ENCODE measurements at places on chromosomes 3 and 15.

DNA sequence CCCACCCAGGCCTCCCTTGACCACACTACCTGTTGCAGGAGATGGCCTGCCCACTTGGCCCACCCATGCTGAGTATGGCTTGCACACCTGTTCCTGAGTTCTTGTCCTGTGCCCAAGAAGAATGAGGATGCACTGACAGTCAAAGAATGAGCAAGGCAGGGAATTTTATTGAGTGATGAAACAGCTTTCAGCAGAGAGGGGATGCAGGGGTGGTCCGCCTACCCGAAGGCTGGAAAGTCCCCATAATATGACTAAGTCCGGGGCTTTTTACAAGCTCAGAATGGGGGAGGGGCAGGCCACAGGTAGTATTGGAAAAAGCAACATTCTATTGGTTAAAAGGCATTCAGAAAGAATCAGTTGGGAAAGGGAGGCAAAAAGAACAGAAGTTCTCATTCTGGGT, 29.9 kb upstream of the RNU6-1 start:
- DNase-seq, result no peak

DNA sequence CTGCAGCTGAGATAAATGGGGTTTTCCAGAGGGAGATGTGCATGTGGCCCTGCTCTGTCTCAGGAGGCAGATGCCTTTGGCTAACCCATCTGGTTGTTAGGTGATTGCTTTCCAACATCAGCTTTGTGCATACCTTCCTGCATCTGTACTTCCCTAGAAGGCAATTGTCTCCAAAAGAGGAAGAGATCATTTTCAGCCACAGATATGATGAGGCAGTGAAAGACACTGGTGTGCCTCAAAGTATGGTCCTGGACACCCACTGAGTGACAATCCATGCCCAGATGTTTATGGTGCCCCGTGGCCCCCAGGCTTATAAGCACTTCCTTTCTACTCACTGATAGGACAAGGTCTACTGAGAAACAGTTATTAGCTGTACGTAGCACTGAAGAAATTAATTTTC, 117.5 kb upstream of the NR2F2 start:
- DNase-seq, result no peak

- DNase-seq, result no peak
Observed at GRCh38 chr3:10757821-10758130, 58.3 kb upstream of the SLC6A11 start.

DNA sequence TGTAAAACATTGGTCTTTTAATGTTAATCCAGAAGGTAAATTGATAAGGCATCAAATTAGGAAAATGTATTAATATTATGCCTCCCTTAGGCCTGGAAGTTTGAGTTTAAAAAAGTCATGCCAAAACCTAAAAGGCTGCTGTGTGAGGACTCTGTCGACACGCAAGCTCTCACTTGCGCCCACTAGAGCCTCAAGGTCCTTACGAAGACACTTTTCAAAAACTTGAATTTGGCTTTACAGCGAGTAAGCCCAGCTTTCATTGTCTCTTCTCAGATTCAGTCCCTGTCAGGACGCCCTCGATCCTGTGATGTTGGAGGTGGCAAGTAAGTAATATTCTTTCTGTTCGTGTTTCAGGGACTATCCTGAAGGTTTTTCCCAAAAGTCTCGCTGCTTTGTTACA, 89.7 kb downstream of the CRTC3 start:
- no peak for DNase-seq

- no peak for DNase-seq
Observed at GRCh38 chr15:90009301-90010022, 8.3 kb downstream of the ZNF710 start.

DNA sequence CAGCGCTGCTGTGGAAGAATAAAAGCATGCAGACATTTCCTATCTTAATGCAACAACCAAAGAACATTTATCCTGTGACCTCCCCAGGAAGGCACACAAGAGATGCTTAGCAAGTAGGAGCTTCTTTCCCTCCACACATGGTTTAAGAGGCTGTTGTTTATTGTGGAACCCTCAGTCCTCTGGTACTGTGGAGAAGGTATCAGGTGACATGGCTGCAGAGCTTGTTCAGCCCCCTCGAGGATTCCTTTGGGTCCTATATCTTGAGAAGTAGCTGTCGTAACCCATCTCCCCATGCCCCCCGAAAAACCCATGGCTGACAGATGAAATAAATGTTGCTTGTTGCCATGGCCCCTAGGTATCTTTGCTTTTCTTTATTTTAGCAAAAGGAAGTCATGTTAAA, 20.3 kb upstream of the ETV5 start:
- DNase-seq, result no peak

GRCh38 chr3:6516143-6516542, 344.8 kb upstream of the GRM7 start:
- DNase-seq, result no peak

GRCh38 chr3:51931756-51932155, 9.9 kb downstream of the RRP9 start:
- no peak for DNase-seq

GRCh38 chr3:37402351-37402750, 228.0 kb upstream of the LRRFIP2 start:
- DNase-seq, result no peak

DNA sequence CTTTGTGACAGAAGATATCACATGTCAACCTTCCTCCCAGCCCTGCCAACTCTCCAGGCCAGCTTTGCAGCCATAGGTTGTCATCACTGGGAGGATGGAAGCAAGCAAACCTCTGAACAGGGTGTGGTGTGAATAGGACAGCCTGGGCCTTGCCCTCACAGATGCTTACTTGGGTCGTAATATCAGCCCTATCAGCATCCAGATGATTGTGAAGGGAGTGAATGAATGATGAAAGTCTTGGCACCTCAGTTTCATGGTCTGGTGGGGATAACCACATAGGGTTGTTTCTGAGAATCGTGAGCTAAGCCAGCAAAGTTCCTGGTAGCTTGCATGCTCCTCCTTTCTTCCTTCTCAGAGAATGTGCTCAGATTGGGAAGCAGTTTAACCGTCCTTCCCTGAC, 55.1 kb upstream of the POLR2M start:
- DNase-seq, result no peak

GRCh38 chr15:40232625-40233070, 6.2 kb upstream of the PAK6 start:
- no peak for DNase-seq

GRCh38 chr15:25175033-25175788, 220.4 kb downstream of the SNRPN start:
- DNase-seq, result no peak

DNA sequence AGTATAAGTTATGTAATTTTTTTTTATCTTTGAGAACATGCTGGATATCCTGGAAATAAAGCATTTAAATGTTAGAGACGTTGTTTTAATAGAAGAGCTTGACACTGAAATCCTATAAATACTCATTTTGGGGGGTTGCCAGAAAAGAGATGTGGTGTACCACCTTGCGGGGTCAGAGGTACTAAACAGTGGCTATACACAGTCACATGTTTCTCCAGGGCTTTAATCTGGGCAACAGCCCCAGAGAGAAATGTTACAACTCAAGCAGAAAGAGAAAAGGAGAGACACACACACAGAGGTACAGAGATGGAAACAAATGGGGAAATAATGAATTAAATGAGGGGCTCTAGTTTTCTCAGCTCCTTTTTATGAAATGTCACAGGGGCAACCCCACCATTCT, 113.8 kb downstream of the SENP2 start:
- no peak for DNase-seq

- no peak for DNase-seq
Observed at GRCh38 chr3:137348936-137349335, 391.2 kb downstream of the IL20RB start.

DNA sequence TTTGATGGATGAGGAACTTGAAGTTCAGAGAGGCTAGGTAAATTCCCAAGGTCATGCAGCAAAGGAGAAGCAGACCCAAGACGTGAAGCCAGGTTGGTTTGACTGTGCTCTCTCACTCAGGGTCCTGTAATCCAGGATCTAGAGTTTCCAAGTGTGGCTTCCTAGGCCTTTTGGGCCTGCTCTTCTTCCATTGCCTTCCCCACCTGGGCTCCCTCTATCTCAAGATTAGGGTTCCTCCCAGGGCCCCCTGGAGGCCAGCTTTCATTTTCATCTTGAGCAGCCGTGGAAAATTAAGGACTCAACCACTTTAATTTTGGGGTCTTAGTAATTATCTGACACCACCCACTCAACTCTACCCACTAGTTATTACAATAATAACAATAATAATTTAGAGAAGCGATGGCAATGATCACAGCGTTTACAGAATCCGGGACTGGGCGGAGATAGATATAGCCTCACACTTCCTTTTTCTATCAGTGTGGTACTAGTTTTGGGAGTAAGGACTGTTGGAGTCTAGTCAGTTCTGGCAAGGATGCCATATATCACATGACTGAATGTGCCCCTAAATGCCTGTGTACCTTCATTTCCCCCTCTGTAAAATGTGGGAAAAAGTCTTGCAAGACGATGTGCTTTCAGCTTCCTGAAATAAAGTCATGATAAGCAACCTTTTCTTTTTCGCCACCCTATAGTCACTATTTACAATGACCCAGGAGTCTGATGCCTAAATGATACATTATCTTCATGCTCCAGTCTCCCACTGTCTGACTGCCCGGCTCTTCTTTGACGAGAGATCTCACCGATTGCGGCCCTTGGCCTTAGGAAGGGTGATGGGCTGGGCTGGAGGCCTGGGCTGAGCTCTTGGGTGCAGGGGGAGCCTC, 30.2 kb upstream of the MAGEF1 start:
- DNase-seq, result no peak

- DNase-seq, result no peak
Observed at GRCh38 chr15:65072027-65072426, 4.2 kb upstream of the RASL12 start.

DNA sequence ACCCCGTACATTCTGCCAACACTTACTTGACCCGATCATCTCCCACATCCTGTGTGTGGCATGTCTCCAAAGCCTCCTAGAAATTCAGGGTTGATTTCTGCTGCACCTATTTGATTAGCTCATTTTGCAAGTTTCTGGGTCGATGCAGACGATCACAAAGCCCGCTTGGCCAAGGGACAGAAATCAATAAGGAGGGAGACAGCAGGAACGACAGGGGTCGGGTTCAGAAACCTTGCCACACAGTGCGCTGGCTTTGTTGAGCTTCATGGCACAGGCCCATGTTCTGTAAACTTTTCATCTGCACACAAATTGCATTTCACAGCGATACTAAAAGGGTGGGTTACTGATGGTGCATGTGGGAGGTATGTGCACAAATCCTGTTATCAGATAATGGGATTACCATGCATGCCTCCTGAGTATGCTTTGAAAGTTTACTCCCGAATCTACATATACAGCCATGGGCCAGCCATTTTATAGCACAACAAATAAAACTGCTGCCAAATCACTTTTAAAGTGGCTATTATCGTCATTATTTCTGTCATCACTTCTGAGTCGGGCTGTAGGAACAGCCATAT, 95.9 kb upstream of the ATP11B start:
- DNase-seq, result no peak

DNA sequence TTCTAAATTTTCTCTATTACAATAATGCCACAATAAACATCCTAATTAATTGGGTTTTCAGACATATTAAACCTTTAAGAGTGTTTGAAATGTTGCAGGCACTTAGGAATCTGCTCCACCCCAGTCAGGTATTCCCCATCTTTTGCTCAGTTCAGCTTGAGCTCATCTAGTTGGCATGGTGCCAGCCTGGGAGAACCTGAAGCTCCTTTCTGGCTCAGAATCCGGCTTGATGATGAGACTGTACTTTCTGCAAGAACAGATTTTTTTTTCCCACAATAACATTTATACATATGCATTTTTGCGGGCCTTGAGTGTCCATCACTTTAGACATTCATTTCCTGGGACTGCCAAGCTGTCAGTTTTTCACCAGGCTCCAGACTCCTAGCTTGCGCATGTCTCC, 7.7 kb upstream of the OXSR1 start:
- DNase-seq, result no peak

DNA sequence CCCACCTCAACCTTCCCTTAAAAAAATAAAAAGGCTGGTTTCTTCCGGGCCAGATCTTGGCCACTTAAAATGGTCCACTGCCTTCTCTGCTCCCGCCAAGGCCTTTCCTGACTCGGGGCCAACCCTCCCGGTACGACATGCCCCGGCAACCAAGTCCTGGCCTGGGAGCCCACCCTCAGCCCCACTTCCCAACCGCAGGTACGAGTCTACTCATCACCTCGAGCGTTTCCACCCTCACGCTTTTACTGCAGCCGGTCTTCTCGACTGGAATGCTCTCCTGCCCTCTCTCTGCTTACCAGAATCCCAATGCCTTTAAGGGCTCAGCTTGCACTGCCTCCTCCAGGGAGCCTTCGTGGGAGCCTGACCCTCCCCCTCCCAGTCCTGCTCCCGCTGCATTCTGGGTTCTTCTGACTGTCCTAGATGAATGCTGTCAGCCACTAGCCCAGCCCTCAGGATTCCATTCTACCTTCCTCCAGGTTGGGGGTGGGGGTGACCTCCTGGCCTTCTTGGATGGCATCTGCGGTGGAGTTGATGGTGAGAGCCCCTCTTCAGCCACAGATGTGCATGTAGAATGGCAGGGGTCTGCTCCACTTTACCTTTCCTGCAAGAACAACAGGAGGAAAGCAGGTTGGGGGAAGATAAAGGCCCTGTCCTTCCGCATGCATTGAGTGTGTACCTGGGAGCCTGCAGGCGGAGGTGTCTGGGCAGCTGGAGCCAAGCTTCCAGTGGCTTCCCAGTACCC, 1.1 kb upstream of the CSRNP1 start:
- no peak for DNase-seq

DNA sequence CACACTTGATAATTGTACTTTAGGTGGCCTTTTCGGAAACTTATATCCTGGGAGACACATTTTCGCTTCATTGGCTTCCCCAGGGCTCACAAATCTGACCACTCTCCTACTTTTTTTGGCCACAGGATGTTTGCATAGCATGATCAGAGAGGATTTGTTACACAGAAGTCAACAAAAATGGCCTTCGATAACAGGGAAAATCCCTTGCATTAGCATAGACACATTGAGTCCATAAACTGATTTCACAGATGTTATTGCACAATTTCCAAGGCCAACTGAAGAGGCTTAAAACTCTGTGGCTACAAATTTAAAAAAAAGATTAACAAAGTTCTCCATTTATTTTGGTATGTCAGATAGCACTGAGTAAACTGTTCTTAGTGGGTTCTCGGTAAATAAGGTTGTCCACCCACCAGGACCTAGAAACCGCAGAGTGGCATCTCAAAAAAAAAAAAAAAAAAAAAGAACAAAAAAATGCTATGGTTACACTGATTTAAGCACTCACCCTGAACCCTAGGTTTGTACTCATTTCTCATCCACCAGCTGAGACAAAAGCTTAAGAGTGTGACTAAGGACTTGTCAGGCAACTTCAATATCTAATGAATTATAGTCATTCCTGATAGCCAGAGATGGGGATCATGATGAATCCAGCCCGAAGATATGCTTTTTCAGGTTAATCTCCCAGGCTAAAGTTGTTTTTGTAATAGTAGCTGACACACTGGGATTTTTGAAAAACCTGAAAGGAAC, 188.9 kb upstream of the SYNPR start:
- DNase-seq, result no peak

GRCh38 chr3:88828466-88828865, 279.0 kb upstream of the EPHA3 start:
- DNase-seq, result no peak

- DNase-seq, result no peak
Observed at GRCh38 chr3:52452570-52453221, 1.1 kb downstream of the TNNC1 start.

- no peak for DNase-seq
Observed at GRCh38 chr15:66096688-66097058, 156.9 kb downstream of the MEGF11 start.

- no peak for DNase-seq
Observed at GRCh38 chr3:165523801-165524200, 313.4 kb downstream of the BCHE start.
